ENCODE measurements at places on chromosomes 5 and 9.

GRCh38 chr9:18639911-18640310 is 166.0 kb downstream of the ADAMTSL1 start:
- DNase-seq = no peak

- no peak for DNase-seq
Observed at GRCh38 chr5:1004461-1005248, 3.9 kb upstream of the NKD2 start.

DNA sequence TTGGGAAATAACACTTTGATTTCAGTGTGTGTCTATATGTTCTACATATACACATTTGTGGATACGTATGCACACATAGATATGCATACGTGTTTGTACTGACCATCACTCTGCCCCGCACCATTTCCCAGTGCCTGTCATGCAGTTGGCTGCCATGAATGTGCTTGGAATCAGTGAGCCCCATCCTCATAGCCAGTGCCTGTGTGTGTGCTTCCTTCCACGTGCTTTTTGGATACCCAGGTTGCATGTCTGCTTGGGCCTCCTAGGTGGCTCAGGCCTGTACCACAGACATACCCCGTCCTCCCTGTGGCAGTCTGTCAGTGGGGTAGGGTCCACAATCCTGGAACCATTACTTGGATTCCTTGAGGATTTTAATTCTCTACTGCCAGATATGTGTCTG is 243.6 kb downstream of the FANCC start:
- no peak for DNase-seq

DNA sequence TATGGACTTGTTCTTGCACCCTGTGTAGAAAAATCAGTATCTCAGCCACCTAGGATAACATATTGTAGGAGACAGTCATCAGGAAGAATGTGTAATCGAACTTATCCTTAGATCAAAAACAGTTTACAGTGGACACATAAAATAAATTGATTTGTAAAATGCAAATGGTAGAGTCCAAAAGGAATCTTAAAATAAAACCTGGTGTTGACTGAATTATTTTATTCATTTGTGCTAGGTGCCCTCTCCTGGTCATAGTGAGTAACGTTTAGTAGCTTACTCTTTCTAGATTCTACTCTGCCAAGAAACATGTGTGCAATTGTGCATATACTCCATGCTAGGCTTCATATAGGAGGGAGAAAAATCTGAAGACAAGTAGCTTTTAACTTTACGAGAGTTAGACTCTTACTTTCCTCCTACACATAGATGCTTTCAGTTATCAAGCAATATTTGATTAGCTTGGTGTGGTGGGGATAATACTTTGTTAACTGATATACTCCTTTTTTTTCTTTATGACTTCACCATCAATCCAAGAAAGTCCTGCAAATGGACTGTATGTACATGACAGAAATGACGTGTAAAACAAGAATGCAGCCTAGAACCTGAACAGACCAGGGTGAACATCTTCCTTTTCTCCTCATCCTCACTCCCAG is 23.7 kb upstream of the LOX start:
- DNase-seq = no peak

- DNase-seq = no peak
Observed at GRCh38 chr5:136269973-136270372, 77.0 kb upstream of the SMIM32 start.

GRCh38 chr9:20289423-20290010 is 332.8 kb downstream of the MLLT3 start:
- no peak for DNase-seq

DNA sequence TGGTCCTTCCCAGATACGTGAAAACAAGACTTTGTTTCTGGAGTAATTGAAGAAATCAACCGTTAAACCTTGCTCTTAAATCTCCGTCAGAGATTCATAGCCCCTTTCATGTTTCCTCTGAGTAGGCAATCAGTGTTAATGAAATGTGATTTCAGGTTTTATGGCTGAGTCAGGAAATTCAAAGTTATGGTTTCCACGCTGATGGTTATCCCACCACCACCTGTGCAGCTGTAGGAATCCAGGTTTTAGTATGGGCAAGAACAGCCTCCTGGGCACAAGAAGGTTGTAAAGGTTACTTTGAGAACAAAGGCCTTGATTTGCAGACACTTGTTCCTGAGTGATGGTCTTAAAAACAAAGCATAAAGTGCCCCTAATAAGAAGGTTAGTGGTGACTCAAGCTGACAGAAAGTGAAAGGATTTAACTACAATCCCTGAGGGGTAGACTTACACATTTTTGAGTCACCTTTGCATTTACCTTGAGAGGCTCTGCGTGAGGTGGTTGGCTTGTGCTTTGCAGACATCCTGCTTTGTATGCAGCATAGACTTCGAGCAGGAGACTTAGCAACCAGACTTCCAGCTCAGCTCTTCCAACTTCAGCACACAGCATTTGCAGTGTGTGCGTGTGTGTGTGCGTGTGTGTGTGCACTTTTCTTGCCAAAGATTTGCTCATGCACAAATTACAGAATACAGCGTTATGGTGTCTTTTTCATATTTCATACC is 159.6 kb downstream of the TLE4 start:
- DNase-seq = no peak

Data from NCI-H2029 treated with DMSO at 0.1 percent for 48 hours (cell line).